ENCODE measurements at places on chromosomes 5 and 9.

GRCh38 chr9:122806661-122807060 lies 6.7 kb downstream of the OR1K1 start:
- no peak for DNase-seq

- DNase-seq, result no peak
Observed at GRCh38 chr5:86127696-86128095, 490.0 kb upstream of the COX7C start.

DNA sequence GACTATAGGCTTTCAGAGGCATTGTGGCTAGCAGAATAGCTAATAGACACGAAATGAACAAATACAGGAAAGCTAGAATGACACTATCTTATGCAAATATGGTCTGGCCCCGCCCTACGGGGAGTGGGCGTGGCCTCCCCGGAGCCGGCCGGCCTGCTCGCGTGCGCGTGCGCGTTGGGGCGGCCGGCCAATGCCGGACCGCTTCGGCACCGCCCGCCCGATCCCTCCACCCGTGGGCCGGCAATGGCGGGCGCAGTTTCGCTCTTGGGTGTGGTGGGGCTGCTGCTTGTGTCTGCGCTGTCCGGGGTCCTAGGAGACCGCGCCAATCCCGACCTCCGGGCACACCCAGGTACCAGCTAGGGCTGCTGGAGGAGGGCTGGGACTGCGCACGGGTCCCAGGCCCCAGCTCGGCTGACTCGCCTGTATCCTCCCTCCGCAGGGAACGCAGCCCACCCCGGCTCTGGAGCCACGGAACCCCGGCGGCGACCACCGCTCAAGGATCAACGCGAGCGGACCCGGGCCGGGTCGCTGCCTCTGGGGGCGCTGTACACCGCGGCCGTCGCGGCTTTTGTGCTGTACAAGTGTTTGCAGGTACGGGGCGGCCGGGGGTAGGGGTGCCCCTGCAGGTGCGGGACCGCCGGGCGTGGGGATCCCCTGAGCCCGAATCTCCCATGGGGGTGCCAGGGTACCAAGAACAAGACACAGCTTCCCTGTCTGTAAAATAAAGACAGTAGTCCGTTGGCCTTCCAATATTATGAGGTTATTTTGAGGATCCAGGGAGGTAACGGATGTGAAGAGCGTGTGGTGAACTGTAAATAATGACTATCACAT lies at the start of gene CCDC107:
Gene CCDC107 (plus strand): TSS at position 156 of the 831 bp plus-strand sequence. CDS start 88 bp downstream, at position 244.
- DNase-seq, result no peak

GRCh38 chr9:114383521-114384231 lies 4.1 kb downstream of the AKNA start:
- no peak for DNase-seq

DNA sequence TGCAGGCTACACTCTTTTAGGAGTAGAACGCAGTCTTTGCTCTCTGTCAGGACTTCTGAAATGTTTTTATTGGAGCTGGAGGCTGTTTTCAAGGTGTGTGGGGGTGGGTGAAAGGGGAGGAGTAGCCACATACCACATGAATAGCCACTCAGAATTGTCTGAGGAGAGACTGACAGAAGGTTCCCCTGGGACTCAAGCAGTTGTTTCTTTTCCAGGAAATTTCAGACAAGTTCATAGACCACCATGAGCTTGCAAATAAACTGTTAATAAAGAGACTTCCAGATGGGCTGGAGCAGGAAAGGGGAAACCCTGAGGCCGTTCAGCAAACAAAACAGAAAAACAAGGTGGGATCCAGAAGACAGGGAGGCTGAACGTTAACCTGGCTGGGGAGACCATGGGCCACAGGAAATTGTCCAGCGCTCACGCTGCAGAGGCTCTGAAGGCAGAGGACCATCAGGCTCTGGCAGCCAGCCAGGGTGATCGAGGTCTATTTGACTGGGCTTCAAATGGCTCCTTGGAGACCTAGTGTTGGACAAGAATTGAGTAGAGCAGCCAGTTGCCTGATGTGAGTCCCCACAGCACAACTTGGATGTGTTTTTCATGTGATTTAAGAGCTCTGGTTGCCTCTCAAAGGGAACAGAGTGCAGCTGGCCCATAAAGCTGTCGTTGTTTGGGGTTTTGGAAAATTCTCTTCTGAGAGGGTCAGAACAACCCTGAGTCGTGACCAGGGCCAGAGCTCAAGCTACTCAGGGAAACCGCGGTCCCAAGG lies 159.2 kb upstream of the RAI14 start:
- DNase-seq, result no peak

DNA sequence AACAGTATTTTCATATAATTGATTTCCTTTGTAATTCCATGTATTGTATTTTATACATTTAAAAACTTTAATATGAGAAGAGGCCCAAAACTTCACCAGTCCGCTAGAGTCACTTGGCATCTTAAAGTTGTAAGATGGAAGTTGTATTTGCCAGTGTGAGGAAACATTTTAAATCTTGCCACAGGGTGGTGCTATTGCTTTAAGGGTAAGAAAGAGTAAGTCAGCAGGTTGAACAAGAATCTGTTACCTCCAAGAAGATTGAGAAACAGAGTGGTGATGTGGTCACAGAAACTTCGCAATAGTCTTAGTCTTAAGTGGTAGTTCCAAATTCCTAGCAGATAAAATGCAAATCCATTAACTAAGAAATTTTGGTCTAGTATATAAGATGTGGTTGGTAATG lies 39.8 kb upstream of the RANBP6 start:
- DNase-seq, result peak; percentile 22

DNA sequence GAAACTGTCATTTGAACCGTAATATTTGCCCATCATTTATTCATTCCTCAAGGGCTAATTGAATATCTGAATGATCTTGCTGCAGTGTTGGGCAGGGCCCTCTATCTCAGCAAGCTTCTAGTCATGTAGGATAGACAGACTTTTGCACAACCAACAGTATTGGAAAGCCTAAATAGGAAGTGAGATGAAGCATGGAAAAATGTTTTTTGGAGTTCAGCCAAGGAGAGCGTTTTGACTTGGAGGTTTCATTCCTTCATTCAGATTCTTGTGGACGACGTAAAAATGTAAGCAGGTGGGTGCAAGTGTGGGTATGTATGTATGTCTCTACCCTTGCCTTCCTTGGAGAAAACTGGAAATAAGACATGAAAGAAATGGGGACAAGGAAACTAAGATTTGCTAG lies 15.5 kb downstream of the DAPK1 start:
- no peak for DNase-seq

GRCh38 chr5:150122158-150122510 lies 33.5 kb downstream of the PDGFRB start:
- peak; percentile 79 for DNase-seq

GRCh38 chr5:81842795-81843398 lies 92.0 kb upstream of the SSBP2 start:
- DNase-seq, result no peak

DNA sequence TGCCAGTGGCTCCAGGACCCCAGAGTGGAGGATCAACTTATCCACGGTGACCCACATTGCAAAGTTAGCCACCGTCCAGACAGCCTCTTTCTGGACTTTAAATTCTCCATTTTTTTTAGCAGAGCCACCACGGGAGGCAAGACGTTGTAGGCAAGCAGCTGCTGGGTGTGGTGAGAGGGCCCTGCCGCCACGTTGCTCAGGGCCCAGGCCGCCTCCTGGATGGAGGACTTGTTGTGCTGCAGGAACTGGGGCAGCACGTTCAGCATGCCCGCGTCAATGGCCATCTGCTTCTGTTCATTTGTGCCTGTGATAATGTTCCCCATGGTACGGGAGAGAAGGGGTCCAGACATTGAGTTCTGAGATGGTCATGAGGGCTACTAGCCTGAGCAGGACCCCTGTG lies 114.3 kb upstream of the POC5 start:
- no peak for DNase-seq

DNA sequence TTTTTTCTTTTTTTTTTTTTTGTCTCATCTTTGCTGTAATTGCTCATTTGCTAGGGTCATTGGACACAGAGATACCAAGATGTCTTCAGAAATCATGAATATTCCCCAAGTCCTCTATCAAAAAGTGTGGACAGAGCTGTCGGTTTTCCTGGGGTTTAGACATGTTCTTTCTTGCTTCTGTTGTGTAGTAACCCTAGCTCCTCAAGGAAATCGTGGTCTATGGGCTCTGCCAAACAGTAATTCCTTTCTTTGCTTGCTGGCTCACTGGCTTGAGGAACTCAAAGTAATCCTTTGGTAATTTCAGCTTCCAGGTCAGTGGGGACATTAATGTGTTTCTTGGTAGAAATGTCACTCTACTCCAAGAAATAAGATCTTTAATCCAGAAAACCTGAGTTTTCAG lies 101.7 kb downstream of the TMC1 start:
- DNase-seq, result no peak

DNA sequence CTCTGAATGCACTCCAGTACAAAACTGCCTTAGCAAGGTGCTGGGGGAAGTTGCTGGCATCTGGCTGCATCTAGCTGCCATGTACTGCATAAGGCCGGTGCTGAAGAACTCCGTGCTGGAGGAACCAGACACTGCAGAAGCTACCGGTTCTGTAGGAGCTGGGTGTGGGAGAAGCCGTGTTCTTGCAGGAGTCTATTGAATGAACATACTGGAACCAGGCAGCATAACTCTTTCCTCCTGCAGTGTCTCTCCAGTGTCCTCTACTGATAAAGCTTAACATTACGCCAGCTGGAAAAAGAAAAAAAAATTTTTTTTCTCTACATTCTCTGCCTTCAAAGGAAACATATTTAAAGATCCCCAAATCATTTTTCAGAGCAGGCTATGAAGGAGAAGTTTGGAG lies 38.5 kb downstream of the VPS13A start:
- no peak for DNase-seq

DNA sequence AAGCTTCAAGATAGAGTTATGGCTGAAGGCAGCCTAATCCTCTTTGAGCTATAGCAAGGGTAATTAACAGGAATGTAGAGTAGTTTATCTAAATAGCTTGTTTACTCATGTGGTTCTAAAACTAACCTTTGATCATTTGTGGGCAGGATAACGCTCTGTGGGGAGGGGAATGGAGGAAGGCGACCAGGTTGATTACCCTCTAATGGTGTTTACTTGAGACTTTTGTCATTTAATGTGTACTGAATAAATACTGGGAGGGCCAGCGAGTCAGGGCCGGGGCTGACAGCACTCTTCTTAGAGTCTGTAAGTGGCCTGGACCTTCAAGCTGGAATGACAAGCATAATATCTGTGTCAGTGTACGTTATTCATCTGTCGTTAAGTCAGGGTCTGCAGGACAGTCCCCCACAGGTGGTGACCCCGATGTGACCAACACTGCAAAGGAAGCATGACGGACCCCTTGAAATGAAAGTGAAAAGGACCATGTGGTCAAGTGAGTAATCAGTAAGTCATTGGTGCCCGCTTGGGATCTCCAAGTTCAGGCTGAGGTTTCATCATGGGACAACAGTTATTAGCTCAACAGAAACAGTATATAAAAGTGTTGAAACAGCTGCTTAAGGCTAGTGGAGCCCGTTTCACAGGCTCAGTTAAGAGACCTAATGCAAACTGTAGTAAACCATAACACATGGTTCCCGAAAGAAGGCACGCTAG lies 162.6 kb downstream of the CPLANE1 start:
- no peak for DNase-seq

GRCh38 chr9:112838342-112838741 lies 52.3 kb downstream of the SLC46A2 start:
- no peak for DNase-seq

- no peak for DNase-seq
Observed at GRCh38 chr9:136527721-136528710, 17.8 kb downstream of the NOTCH1 start.

DNA sequence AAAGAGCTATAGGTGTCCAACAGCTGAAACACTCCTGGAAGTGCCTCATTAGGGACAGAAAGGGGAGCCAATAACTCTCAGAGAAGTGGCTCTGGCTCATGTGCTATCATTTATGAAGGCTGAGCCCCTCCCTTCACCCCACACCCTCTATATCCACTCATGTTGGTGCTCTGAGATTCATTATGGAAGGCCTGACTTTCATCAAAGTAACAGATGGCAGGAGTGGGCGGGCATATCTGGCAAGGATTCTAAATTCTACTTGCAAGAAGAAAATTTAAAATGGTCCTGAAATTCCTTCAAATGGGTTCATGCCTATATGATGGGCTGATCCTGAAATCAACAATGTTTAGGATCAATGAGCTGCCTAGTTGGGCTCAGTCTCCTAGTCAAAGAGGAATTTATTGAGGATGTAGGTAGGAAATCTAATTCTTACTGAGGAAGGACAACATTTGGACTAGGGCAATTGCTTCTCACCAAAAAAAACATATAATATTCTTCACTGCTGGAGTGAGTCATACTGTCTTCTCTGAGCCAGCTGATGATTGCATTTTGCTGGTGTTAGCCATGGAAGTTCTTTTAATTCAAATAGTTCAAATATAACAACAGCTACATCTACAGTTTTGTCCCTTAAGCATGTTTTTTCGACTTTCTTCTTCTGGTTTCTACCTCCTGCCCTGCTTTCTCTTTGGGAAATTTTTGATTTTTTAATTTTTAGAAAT lies 23.5 kb downstream of the NMRK1 start:
- no peak for DNase-seq

DNA sequence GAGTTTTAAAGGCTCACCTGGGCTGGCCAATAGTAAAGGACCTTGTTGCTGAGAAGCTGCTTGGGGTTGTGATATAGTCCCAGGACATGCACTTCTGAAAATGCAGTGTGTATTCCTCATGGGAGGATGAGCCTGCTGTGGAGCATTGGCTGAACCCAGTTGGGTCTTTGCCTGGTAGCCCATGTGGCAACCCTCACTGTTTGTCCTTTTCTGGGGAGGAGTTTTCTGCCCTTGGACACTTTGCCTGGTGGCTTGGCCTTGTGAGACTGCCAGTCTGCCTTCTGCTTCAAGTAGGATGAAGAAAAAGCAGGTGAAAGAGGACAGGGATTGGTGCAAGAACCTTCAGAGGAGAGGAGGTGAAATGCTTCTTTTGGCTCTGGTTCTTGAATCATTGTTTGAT lies 4.0 kb downstream of the TENT4A start:
- no peak for DNase-seq

GRCh38 chr5:89883967-89884366 lies 525.6 kb downstream of the CETN3 start:
- DNase-seq, result no peak

GRCh38 chr5:152739916-152740315 lies 334.8 kb upstream of the NMUR2 start:
- no peak for DNase-seq

DNA sequence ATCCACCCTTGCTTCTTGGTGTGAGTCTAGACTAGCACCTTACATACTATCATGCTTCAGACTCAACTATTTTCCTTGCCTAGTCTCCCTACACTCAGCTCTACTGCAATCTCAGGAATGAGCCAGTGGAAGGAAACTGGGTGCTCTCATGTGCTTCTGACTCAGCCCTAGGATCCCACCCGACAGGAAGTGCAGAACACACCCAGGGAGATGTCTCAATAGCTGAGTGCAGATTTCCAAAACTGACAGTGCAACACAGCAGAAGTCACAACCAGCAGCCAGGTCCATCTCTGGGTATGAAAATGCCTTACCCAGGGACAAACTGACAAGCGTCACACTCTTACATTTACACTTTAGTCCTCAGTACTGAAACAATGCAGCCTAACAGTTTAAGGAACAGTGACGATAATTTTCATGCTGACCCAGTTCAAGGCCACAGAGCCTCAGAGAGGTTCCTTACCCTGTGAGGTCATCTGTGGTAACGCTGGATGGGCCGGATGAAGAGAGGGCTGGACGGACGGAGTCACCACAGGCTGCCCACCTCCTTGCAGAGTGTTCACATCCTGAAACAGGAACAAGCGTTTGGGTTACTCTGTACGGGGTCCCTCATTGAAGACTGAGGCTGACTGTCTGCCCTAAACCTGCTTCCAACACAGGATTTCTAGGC lies 33.0 kb downstream of the FKBP15 start:
- no peak for DNase-seq

- no peak for DNase-seq
Observed at GRCh38 chr5:167509076-167509475, 782.4 kb upstream of the WWC1 start.

GRCh38 chr9:29588361-29588760 lies 2015.1 kb upstream of the C9orf72 start:
- no peak for DNase-seq

- no peak for DNase-seq
Observed at GRCh38 chr5:79843450-79844388, 147.3 kb downstream of the MTX3 start.

Data from GM19239 (cell line).